ENCODE measurements at places on chromosomes 7 and 10.

GRCh38 chr7:73448609-73449008 lies 15.0 kb downstream of the FZD9 start:
- no peak for DNase-seq

DNA sequence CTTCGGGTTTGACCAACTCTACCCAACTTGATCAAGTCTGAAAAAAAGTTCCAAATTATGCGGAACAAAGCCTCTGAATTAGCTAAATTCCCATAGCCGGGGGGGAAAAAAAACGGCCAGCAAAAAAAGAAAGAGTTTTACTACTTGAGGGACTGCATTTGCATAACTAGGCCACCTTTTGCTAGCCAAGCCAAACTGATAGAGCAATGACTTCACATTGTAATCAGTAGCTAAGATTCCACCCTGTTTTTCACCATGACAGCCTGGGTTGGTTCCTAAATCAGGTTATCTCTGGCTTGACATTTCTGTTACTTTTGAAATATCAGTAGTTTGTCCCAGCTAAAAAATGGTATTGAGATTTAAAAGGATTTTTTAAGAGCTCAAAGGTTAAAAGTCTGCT lies 31.4 kb upstream of the CREB3L2 start:
- no peak for DNase-seq

GRCh38 chr10:21976739-21977138 lies 26.8 kb downstream of the DNAJC1 start:
- no peak for DNase-seq

DNA sequence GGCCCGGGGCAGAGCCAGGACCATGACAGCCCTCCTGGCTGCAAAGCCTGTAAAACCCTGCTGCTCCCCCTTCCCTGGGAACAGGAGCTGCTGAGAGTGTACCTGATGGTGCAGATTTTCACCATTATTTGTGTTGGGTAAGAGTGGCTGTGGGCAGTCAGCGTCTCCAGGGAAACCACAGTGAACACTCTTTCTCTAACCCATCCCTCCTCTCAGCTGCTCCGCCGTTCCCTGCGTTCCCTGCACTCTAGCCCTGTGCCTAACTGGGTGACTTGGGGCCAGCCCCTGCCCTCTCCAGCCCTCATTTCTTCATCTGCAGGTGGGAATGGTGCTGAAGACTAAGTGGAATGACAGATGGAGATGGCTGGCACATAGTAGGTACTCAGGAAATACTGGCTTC lies 75.9 kb upstream of the PCBD1 start:
- no peak for DNase-seq

DNA sequence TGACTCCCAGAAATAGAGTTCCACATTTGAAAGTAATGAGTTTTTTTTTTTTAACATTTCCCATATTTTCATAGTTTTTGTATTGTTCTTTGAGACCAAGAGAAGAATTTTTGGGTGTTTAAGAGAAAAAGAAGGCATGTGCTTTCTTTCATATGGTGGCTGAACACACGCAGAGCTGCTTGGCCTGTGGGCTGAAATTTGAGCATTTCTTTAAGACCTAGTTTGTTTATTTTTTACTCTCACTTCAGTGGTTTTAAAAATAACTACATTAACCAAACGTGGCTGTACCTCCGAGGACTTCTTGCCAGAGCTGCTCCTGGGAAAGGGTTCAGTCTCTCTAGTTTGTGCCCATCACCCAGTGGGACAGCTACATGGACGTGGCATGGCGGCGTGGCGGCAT lies 58.3 kb downstream of the INPP5A start:
- DNase-seq: no peak

All from cardiac fibroblast (primary cell).